ENCODE measurements at places on chromosomes 7 and 10.

DNA sequence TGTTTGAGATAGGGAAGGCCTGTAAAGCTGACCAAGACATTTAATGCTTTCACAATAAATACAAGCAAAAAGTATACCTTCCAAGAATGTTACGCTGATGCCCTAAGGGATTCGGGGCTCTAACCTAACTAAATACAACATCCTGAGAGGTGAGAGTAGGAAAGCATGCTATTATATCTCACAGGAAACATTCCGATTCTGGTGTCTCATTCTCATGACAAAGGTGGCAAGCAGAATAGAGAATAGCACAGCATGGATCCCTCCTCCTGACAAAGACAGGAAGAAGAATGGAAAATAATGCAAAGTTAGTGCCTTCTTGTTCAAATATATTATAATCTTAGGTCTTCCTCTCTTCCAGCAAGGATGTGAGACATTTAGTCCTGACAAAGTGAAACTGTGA is 504.3 kb downstream of the TFEC start:
- DNase-seq, result no peak

- DNase-seq, result no peak
Observed at GRCh38 chr7:85480666-85481065, 293.8 kb upstream of the SEMA3D start.

DNA sequence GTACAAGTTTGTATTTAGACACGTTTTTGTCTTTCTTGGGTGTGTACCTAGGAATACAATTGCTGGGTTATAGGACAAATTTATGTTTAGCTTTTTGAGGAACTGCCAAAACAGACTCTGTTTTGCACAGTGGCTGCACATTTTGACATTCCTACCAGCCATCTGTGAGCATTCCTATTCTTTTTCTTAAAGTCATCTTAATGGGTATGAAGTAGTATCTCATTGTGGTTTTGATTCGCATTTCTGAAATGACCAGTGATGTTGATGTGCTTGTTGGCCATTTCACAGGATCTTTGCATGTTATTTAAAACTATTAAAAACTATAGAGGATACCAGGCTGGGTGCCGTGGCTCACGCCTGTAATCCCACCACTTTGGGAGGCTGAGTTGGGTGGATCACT is 32.6 kb upstream of the IL15RA start:
- peak; percentile 21 for DNase-seq

DNA sequence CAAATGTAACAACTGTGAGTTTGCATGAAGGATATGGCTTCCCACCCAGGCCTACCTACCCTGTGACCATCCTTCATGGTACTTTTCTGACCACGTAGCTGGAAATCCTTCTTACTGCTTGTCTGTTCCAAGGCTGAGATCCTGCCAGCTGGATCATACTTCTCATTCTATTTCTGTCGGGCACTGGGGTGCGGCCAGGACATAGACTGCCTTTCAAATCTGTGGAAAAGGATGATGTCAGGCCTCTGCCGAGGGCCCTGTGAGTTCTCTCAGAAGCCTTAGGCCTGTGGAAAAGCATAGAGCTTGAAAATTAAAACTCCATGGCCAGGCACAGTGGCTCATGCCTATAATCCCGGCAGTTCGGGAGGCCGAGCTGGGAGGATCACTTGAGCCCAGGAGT is 10.0 kb downstream of the VWC2 start:
- no peak for DNase-seq

- DNase-seq, result no peak
Observed at GRCh38 chr10:130806426-130806825, 505.1 kb downstream of the TCERG1L start.

DNA sequence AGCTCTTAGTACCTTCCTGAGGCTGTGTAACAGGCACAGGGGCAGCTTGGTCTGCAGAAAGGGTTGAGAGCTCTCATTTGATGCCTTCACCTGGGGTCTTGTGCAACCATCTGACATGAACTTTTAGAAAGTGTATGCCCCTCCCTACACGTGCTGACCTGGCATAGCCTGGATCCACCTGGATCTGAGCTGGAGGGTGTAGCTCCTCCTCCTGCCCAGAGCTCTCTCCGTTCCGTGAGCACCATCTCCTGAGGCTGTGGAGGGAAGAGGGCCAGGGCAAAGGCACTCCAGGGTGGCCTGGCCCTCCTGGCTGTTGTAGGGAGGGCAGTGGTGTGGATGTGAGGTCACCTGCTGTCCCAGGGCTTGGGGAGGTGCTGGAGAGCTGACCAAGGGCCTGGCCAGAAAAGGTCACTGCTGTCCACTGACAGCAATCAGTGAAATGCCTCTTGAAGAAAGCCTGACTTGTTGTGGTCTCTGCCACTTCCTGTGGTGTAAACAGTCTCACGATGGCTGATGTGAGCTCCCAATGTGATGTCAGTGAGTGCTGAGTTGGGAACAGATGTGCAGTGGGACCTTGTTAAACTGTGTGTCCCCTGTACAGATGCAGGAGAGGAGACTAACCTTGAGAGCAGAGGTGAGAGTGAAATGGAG is 23.0 kb downstream of the AMZ1 start:
- DNase-seq, result peak; percentile 32

DNA sequence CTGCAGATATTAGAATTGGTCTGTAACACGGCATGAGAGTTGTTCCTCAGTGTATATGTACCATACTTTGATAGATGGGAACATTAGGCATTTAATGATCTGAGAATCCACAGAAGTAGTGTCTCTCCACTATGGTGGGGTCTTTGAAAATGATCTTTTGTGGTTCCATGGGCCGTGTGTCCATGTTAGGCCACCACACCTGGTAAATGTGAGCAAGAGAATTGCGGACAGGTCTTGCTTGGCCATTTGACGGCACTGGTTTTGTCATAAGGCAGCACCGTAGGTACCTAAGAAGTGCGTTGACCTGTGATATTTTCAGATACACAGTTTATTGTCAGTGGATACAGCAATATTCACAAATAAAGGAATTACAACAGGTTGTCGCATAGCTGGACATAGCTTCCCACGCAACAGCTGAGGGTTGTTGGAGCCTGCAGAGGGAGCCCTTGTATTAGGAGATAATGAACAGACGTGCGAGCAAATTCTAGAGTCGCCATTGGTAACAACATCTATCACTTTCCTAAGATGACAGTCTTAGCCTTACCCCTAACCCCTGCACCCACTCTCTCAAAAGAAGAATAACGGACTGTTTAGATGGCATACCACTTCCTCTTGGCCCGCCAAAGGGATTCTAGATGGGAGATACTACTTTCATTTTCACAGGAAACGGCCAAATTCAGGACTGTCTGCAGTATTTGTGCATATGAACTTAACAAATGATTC is 111.4 kb downstream of the COL28A1 start:
- DNase-seq, result peak; percentile 82

DNA sequence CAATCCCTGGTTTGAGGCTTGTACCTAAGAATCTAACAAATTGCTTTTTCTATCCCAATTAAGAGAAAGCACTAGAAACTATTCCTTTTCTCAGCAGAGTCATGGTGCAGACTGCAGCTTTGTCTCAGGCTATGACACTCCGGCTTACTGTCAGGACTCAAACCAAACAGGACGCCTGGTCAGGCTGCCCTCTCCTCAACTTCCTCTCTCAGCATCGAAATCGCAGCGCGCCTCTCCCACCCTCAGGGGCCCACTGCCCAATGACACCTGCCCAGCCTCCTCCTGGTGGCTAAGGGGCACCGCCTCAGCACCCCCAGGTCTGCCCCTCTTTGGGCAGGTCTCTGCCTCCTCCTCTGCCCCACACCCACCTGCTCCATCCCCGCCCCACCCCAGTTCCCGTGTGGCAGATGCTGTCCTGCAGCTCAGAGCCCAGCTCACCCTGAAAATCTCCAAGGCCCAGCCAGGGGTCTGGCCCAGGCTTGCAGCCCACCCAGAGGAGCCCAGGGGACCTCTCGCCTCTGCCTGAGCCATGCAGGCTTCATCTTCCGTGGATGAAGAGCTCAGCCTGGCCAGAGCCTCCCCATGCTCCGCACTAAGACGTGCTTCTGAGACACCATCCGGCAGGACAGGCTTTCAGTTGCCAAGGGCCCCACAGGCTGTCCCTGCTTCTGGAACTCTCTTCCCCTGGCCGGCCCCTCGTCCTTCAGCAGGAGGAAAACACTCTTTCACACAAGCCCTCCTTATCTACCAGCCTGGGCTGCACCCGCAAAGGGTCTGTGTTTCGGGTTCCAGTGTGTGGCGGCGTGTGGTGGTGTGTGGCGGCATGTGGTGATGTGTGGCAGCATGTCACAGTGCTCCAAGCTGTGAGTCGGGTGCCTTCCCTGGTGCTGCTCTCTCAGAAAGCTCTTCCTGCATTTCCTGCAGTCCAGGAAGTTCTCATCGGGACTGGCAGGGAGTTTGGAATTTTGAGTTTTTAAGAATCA is 16.4 kb upstream of the PTPRN2 start:
- DNase-seq, result no peak

DNA sequence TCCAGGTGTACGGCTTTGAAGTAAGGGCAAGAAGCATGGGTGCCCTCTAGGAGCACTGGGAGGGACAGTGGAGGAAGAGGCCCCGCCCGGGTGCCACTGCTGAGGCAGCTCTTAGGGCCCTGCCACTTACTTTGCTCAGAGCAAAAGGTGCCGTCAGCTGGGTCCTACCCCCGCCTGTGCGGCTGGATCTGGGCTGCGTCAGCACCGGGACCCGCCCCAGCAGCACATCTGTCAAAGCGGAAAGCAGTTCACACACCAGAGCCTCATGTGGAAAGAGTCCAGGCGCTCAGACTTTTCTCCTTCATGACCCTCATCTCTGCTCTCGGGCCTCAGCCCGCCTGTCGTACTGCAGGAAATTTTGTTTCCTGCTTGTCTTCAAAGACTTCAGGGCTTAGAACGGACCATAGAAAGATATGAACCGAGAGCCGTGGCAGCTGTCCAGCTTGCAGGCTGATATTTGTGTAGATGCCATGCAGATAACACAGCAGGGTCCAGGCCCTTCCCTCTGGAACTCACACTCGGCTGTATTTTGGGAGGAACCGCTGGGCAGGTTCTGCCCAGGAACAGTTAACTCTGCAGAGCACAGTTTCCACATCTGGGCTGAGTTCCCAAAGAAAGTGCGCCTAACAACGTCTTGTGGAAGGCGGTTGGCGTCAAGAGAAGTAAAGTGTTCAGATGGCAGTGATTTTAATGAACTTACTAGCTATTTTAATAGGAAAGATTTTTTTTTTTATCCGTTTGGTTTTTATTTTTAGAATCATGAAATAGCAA is 44.3 kb upstream of the PRKAR1B start:
- DNase-seq, result peak; percentile 77

- no peak for DNase-seq
Observed at GRCh38 chr10:44822966-44823365, 88.2 kb upstream of the TMEM72 start.

DNA sequence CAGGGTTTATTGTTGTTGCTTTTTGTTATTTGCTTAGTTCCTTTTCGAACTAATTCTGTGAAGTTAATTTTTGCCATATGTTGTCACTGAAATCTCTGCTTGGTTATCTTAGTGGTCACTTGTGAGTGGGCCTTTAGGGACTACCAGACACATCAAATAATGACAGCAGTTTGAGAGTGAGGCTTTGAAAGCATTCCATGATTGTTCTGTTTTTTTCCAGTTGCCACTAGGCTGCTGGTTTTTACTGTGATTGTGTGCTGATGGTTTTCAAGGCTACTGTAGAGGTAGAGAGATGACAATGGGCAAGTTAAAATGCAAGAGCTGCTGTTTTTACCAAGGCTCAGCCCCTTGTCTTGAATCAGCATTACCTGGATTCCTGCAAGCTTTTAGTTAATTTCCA is 20.0 kb downstream of the SEPTIN7 start:
- no peak for DNase-seq

GRCh38 chr7:68676813-68677535 is 921.3 kb upstream of the AUTS2 start:
- DNase-seq, result no peak

GRCh38 chr10:12847361-12847975 is 154.0 kb downstream of the CCDC3 start:
- DNase-seq, result no peak

- DNase-seq, result no peak
Observed at GRCh38 chr7:72279203-72279602, 132.9 kb downstream of the CALN1 start.

- DNase-seq, result no peak
Observed at GRCh38 chr10:15346440-15347141, 24.5 kb downstream of the FAM171A1 start.

- DNase-seq, result peak; percentile 39
Observed at GRCh38 chr10:60417024-60417423, 27.3 kb upstream of the ANK3 start.

GRCh38 chr7:75737856-75738603 is 711 bp downstream of the HIP1 start:
- DNase-seq, result no peak

DNA sequence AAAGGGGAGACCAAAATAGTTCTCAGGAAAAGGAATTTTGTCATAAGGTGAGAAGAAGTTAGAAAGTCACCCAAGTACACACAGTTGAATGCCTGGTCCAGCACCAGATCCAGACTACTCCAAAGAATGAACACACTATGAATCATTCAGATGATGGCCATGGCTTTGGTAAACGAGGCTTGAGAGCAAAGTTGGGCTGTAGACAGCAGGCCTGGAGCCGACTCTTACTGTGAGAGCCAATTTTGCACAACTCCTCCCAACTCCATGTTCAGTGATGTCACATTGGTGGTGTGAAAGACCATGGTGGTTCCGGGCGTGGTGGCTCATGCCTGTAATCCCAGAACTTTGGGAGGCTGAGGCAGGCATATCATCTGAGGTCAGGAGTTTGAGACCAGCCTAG is 131.6 kb downstream of the PKD1L1 start:
- DNase-seq, result no peak

GRCh38 chr10:52779541-52780390 is 7.2 kb upstream of the MBL2 start:
- peak; percentile 80 for DNase-seq

- peak; percentile 37 for DNase-seq
Observed at GRCh38 chr10:33735464-33735923, 401.0 kb upstream of the NRP1 start.

DNA sequence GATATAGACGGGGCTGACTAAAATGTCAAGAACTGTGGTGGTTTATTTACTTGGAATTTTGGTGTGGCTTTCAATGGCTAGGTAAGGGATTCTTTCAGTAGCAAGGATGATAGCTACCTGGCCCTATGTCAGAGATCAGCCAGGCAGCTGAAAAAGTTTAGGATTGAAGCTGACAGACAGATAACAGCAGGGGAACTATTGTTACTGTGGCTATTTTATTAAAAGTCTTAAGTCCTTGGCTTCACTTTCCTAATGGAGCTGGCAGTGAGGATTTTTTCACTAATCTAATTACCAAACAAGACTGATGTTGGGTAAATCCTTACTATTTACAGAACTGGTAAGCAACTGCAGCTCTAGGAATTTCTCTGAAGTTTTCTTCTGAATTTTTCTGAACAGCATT is 72.4 kb upstream of the ANLN start:
- no peak for DNase-seq

DNA sequence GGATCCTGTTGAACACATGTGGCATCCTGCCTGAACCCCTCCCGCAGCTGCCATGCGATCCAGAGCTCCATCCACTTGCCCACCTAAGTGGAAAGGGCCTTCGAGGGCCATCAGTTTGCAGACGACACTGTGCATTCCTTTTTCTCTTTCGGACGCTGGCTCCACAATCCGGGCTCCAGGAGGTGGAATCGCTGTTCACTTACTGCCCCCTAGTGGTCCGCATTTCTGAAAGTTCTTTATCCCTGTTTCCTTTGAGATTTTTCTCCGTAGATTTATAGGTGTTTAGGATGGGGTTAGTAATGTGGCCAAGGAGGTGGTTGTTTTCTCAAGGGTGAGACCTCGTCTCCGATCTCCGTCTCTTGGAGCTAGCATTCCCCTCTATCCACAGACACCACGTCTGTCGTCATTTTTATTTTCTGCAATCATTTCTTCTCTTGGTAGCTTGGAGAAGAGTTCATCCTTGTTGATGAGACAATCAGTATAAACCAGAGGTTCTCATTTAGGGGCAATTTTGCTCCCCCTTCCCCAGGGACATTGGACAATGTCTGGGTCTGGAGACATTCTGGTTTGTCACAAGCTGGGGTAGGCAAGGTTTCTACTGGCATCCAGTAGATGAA is 204.6 kb downstream of the ARHGAP21 start:
- DNase-seq, result peak; percentile 80
